GM23338 (cell line): ENCODE measurements at places on chromosomes 12 and 14. TPM values are rescaled to one million over a fixed set of nuclear protein-coding genes. Genes with fewer than 3 reads are reported as not detected.

DNA sequence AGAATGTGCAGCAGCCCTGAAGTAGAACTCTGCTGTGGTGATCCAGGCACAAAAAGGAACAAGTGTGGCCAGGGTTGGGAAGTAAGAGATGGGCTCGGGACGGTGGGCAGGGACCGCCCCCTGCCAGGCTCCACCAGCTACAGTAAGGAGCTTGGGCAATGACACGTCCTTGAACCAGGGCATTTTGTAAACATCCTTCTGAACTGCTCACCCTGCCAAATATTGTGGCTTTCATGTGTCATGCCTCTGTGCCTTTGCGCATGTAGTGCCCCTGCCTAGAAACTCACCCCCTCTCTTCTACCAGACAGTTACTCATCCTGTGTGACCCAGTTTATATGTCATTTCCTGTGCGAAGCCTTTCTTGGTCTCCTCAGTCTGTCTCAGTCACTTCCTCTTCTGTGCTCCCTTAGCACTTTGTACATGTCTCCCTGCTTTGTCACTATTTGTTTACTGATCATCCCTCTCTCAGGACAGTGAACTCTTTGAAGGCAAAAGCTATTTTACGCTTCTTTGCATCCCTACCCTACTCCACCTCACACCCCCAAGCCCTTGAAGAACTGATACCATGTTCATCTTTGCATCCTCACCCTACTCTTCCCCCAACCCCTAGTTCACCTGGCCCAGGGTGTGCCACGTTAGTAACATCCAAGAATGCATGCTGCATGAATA lies 108.9 kb upstream of the PLEKHG7 start:
- DNase-seq: no peak
- H3K4me1 ChIP-seq: no peaks in the 10 kb centered on the region
- no peak overlapping the region for H3K27ac ChIP-seq
- H3K27me3 ChIP-seq: no peaks in the 10 kb centered on the region

- no peaks in the 10 kb centered on the region for H3K36me3 ChIP-seq
- H3K27me3 ChIP-seq: no peaks in the 10 kb centered on the region
- H3K4me3 ChIP-seq: no peak overlapping the region
Observed at GRCh38 chr14:71332476-71332875, 425.2 kb downstream of the PCNX1 start.

DNA sequence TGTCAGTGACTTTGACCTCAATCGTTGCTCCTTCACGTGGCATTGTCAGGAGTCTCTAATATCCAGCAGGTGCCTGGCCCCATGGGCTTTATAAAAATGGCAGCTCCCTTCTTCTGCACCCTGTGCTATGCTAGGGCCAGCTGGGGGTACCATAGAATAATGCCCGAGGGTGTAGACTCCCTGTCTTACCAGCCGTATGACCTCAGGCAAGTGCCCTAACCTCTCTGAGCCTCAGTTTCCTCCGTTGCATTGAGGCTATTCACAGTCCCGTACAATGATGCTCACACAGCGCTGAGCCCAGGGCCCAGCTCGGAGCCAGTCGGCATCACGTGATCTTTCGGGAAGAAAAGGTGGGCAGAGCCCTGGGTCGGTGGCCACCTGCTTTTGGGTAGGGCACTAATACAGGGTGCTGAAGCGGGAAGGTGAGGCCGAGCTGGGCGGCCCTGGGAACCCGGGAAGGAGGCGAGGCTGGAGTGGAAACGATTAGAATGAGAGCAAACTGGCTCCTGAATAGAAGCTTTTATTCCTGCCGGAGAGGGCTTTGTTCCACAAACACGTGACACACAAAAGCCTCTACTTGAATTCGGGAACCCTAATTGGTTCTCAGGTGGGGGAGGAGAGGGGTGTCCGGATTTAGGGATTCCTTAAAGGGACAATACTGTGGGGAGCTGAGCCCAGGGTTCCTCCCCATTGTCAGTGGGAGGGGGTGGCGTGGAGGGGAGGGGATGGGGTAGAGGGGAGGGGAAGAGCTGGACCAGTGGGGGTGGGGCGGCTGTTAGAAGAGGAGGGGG lies 19.9 kb upstream of the MSI1 start:
- peak overlapping the region; percentile 95 for H3K27ac ChIP-seq
- H3K4me1 ChIP-seq: peaks cover 24% of the 10 kb centered on the region
- 0 out of 2 replicates have a peak, but pooled peaks cover 11% of the 10 kb centered on the region for H3K27me3 ChIP-seq
- DNase-seq: peak; percentile 96

DNA sequence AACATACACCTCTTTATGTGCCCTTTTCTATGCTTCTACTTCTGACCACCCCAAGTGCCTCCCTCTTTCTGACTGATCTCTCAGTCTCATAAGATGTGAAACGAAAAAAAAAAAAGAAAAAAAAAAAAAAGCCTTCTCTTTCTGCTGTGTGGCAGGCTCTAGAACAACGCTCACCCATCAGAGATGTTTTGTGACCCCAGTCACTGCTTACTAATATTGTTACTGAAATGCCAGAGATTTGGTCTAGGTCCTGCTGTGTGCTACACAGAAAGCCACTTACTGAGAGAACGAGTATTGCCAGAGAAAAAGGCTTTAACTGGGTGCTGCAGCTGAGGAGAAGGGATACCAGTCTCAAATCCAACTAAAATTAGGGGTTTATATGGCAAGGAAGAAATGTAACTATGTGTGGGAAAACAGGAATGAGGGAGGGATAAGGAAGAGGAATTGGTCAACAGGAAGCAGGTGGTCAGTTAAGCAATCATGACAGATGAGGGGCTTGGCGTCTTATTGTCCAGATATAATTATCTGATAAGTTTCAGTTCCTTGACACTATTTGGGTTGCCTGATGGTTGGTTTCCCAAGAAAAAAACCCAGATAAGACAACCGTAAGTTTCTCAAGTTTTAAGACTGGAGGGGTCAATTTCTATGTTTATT lies 149.0 kb downstream of the NAV3 start:
- H3K27ac ChIP-seq: no peak overlapping the region
- no peaks in the 10 kb centered on the region for H3K4me1 ChIP-seq
- H3K4me3 ChIP-seq: no peak overlapping the region
- DNase-seq: no peak

DNA sequence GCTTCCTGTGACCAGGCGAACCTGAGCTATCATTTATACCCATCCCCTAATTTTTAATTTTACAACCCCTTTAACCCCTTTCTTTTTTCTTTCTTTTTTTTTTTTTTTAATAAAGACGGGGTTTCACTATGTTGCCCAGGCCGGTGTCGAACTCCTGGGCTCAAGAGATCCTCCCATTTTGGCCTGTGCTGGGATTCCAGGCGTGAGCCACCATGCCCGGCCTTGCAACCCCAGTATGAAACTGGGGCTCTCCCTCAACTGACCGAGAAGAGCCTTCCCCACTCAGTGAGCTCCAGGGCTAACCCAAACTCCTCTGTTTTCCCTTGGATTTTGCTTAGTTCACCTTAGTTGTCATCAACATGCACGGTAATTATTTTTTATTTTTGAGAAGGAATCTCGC lies 992 bp downstream of the CPSF2 start:
- H3K36me3 ChIP-seq: peaks cover 23% of the 10 kb centered on the region
- peaks cover 21% of the 10 kb centered on the region for H3K4me1 ChIP-seq
- peak overlapping the region; percentile 99 for H3K27ac ChIP-seq
- no peak for DNase-seq
- H3K27me3 ChIP-seq: no peaks in the 10 kb centered on the region
- H3K4me3 ChIP-seq: peak overlapping the region; percentile 99

The SYCP3 gene
- 1.5 TPM in 2 replicates for polyA plus RNA-seq

The RDH16 gene
- polyA plus RNA-seq: 0.28 and 0.52 TPM in 2 replicates
